NCI-H2107 (cell line): ENCODE measurements at places on chromosomes 3 and 15.

DNA sequence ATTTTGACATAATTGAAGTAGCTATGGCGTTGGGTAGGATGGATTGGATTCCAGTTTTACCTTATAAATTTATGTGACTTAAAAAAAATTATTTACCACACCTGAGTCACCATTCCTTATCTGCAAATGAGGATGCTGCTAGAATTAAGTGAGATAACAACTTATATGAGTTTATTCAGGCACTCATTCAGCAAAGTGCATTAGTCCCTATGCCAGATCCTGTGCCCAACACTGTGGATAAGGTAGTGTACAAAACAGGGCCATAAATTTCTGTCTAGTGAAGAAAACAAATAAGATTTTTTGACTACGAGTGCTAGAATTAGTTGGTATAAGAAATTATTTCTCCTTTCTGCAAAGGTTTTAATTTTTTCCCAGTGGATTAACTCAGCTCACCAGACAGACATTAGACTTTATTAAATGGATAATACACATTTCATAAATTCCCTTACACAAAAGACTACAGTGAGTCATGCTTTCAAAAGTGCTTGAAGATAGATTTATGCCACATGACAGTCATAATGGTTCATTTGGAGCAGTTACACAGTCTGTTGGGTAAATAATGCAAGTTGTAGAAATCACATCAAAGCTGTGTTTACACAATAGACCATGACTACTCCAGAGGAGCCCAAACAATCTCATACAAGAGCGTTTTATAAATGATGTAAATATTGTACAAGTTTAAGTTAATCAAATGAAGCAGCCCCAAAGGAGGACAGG is 129.9 kb upstream of the TGFBR2 start:
- DNase-seq = no peak

DNA sequence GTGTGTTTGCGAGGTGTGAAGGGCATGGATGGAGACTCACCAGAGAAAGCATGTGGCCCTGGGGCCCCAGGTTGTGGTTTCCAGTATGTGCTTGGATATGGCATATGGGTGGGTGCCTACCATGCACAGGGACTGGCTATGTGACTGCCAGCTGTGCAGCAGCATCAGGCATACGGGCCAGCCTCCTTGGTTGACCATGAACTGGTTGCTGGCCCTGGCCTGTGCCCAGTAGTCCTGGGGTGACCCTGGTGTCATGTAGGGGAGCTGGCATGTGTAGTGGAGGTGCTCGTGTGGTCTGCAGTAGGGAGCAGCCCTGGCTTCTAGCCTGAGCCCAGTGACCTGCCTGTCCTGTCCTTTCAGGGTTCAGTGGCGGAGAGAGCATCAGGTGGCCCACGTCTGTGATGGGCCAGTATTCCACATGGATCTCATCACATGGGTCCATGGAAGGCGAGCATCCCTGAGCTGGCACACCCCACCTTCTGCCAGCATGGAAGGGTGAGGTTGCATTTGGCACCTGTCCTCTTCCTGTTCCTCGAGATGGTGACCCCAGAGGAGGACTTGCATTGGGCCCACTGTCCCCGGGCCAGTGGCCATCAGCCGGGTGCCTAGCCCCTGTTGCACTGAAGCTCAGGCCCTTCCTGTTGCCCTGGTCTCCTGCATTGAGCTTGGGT is 228.9 kb downstream of the SNRPN start:
- no peak for DNase-seq

GRCh38 chr3:8981700-8982099 is 18.4 kb upstream of the RAD18 start:
- no peak for DNase-seq

DNA sequence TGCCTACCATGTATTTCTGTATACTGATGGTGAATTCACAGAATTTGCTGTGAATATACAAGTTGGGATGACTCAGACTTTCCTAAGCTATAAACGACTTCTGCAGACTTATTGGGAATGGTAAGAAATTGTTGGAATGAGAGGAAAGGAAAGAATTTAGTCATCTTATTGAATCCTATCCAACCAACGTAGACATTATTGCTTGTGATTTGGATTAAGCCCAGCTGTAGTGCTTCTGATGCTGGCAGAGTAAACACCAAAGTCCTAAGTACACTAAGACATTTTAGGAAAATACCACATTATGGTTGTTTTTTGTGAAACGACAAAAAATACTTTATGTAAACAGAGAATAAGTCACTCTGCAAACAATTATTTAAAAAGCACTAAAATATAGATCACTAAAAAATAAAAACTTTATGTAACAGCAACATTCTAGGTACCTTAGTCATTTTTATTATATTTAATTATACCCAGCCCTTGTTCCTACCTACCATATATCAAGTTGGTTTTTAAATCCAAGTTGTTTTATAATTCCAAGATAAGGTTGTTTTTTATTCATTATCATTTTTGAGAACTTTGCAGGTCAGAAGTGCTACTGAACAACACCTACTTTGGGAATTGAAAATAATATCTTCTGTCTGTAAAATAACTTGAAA is 99.2 kb upstream of the MLF1 start:
- DNase-seq = no peak

GRCh38 chr3:176431991-176432390 is 765.3 kb downstream of the TBL1XR1 start:
- DNase-seq = no peak

GRCh38 chr3:87035339-87035738 is 44.4 kb upstream of the VGLL3 start:
- DNase-seq = no peak

DNA sequence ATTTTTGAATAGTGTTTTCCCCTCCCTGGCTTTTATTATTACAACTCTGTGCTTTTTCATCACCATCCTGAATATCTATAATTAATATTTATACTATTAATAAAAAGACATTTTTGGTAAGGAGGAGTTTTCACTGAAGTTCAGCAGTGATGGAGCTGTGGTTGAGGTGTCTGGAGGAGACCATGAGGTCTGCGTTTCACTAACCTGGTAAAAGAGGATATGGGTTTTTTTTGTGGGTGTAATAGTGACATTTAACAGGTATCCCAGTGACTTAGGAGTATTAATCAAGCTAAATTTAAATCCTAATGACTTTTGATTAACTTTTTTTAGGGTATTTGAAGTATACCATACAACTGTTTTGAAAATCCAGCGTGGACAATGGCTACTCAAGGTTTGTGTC is 24.4 kb downstream of the CTNNB1 start:
- DNase-seq = no peak

- no peak for DNase-seq
Measured at GRCh38 chr3:131922356-131922755, 112.5 kb downstream of the CPNE4 start.

DNA sequence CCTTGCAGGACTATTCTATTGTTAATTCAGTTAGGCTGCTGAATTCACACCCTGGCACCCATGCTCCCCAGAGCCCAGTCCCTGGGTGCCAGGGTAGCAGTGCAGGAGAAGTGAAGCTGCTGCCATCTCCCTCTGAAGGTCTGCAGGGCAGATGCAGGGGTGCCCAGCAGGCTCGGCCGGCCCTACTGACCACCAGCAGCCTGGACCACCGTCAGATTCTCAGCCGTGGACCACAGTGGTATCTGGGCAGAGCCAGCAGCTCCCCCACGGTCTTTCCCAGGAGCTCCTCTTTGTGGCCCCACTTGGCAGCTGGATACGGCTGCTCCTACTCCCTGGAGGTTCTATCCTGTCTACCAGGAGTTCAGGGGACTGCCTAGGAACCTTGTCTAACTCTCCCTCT is 46.8 kb downstream of the ALDH1L1 start:
- no peak for DNase-seq

GRCh38 chr15:41992803-41993190 is 20.4 kb upstream of the EHD4 start:
- DNase-seq = no peak

GRCh38 chr3:25107918-25108617 is 320.0 kb upstream of the RARB start:
- DNase-seq = no peak

- no peak for DNase-seq
Measured at GRCh38 chr3:190444576-190445145, 5.0 kb downstream of the TMEM207 start.

DNA sequence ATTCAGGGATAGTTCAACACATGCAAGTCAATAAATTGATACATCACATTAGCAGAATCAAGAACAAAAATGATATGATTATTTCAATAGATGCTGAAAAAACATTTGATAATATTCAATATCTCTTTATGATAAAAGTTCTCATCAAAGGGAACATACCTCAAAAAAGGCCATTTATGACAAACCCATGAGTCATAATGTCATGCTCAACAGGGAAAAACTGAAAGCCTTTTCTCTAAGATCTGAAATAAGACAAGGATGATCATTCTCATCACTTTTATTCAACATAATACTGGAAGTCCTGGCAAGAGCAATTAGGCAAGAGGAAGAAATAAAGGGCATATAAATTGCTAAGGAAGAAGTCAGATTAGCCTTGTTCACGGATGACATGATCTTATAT is 54.1 kb upstream of the TMEM158 start:
- no peak for DNase-seq

- DNase-seq = no peak
Measured at GRCh38 chr15:100022806-100023205, 289.6 kb upstream of the LYSMD4 start.

GRCh38 chr3:54424292-54424691 is 301.9 kb downstream of the CACNA2D3 start:
- peak; percentile 6 for DNase-seq

GRCh38 chr3:49465270-49466034 is 4.6 kb upstream of the DAG1 start:
- DNase-seq = no peak
